NCI-H2227 treated with DMSO at 0.1 percent for 48 hours (cell line): ENCODE measurements at places on chromosomes 4 and X.

GRCh38 chrX:24956828-24957227 lies 58.9 kb downstream of the ARX start:
- DNase-seq: no peak

DNA sequence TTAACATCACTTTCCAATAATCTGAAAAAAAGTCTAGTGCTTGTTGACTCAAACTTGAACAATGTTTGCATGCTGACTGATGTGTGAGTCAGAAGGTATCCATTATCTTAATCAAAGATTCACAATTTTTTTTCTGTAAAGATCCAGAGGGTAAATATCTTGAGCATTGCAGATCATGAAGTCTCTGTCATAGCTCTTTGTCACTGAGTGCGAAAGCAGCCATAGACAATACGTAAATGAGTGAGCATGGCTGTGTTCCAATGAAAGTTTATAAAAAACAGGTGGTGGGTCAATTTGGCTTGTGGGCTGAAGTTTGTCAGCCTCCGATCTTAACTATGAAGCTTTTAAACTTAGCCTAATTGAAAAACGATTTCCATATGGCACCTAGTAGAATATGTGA lies 37.7 kb downstream of the NHS start:
- no peak for DNase-seq

GRCh38 chrX:134933248-134933647 lies 57.5 kb upstream of the SMIM10 start:
- no peak for DNase-seq

DNA sequence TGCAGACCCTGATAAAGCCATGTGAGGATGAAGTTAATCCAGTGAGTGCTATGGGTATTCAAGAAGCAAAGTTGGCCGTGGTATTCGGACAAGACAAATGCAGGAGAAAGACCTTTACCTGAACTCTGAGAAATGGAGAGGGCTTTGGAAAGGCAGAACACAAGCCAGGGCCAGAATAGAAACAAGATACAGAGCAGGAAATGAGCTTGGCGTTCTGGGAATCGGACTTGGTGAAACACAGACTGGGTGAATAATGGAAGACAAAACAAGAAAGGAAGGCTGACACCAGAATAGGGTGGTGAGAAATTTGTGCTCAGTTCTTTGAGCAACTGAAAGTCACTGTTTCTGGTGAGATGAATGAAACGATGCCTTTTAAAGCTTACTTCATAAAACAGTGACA lies 83.3 kb downstream of the VEGFC start:
- no peak for DNase-seq

- no peak for DNase-seq
These were observed 937 bp downstream of the HELQ start for GRCh38 chr4:83454686-83455085.

GRCh38 chr4:102466298-102466697 lies 34.9 kb upstream of the NFKB1 start:
- no peak for DNase-seq

DNA sequence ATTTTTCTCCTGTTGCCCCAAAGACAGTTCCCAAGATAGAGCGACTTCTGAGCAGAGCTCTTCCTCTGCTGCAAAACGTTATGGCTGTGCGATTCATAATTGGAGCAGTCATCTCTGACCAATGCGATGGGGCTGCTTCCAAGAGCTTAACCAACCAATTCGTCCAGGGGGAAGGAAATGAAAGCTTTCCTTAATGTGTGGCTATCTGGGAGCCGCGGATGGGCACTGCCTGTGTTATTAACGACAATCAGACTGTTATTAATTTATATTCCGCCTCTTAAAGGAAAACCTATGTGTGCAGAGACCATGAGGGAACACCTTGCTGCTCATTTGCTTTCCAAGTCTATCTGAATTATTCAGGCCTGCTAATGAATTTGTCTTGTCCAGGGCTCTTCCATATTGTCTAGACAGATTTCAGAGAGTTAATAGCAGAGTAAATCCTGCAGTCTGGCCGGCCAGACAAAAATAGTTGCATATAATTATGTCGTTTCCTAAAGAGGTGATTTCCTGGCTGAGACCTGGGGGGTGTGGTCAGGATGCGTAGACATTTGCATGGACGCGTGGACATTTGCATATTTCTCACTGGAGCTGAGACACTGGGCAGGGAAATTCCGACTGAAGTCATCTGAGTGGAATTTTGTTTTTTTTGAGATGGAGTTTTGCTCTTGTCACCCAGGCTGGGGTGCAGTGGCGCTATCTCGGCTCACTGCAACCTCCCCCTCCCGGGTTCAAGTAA lies 135.4 kb downstream of the HMX1 start:
- DNase-seq: no peak

DNA sequence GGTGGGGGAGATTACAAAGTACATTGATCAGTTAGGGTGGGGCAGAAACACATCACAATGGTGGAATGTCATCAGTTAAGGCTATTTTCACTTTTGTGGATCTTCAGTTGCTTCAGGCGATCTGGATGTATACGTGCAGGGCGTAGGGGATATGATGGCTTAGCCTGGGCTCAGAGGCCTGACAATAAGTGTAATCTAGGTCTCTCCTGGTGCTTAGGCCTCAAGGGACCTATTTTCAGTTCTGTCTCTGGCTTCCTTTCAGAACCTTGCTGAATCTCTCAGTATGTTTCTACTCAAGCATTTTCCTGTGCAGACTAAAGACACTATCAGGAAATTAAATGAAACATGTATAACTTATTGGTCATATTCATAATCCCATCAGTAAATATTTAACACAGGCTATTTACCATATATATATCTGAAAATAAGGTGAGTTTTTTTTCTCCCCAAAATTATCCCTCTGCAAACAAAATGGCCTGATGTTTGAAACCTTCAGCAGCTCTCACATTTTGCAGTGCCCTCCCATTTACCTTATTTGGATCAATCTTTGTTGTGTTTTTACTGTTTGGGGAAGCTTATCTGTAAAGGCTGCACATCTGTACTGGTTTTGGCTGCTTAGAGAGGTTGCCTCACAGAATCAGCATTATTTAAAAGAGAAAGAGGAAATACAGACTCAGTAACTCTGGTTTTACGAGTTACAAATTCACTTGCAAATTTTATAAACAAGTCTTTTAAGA lies 2.3 kb upstream of the ZCCHC4 start:
- DNase-seq: no peak

DNA sequence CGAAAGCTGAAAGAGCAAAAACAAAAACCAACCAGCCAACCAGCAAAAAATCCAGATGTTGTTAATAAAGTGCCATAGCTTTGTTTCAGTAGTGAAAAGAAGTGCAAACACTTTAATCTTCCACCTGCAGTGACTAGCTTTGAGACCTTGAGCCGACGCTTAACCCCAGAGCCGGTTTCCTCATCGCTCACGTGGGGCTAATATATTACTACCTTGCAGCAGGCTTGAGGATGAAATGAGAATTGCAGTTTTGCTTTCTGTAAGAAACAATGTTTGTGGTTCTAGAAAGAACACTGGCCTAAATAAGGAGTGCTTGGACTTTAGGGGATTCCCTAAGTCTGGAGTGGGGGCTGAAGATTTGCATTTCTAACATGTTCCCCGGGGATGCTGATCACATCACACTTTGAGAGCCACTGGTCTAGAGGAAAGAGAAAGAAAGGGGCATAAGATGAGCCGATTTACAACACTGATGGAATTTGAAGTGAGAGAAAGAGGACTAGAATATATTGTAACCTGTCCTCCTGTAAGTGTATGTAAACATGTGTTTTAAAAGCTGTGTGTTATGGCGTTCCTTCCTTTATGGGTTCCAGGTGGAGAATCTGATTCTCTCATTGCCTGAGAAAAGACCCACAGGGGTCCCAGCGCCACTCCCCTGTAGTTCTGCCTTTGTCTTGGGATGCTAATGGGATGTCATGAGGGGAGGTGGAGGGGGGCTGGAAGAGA lies 1.4 kb downstream of the FGF2 start:
- DNase-seq: peak; percentile 2
